AG09309 (cell line): ENCODE measurements at places on chromosomes 7 and 10.

GRCh38 chr7:2445898-2446555 lies 30.2 kb downstream of the GRIFIN start:
- DNase-seq: no peak

DNA sequence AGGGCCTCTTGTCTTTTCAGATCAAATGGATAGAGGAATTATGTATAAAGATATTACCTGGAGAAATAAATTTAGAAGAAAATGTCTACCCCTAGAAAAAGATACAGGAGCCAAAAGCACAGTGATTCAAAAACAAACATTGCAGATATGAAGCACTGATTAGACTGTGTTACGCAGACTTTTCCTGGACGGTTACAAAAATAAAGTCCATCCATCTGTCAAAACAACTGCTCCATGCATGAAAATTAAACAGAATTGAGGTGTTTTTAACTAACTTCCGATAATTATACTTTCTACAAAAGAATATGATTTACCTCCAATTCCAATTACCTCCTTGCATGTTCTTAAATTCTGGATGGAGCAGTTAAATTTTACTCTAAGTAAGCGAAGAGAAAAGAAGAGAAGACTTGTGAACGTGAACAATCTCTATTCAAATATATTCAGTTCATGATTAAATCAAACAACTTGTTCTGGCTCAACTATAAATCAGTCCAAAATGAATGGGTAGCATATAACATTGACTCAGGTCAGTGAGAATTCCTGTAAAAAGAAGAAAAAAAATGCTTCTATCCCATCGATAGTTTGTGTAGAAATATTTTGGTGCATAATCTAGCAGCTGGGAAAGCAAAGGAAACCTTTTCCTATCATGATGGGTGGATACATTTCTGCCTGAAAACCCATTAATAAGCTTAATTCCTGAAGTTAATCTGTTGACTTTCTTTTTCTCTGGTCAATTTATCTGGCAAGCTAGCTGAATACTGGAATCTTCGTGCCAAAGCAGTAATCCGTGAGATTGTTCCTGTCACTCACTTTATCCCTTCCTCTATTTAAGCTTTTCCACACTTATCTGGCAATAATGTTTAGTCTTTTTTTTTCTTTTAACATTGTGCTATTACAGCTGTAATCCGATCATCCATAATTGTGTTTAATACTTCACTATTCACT lies 80.4 kb downstream of the SEMA3A start:
- no peak for DNase-seq

DNA sequence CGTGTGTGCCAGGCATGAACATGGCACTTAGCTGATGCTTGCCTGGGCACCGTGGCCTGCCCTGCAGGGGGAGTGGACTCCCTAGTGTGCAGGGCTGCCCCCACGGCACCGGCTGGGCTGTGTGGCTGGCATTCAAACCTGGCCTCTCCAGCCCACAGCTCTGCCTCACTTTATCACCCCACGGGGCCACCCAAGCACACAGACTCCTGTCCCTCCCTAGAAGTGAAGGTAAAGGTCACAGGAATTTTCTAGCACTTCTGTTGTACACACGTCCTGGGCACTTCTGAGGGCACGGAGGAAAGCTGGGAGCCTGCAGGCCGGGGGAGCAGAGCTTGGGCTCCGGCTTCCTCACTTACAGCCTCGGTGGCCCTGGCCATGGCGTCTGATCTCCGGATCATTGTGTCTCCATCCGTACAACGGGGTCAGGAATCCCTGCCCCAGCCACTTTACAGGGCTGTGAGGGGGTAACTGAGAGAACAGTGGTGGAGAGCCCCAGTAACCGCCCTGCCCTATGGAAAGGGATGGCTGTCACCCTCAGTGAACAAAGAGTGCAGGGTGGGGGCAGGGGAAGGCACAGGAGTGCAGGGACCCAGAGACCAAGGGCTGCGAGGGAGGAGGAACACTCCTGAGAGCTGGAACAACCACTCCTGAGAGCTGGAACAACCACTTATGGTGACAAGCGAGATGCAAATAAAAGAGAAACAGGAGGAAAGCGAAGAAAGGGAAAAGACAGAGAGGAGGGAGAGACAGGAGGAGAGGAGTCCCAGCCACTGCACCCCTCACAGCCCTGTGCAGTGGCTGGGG lies 3.9 kb upstream of the PYROXD2 start:
- no peak for DNase-seq

- no peak for DNase-seq
These were observed 9.9 kb downstream of the TAS2R41 start for GRCh38 chr7:143487566-143487965.

- DNase-seq: no peak
These were observed 45.1 kb upstream of the PPP2R2D start for GRCh38 chr10:131855461-131856401.

GRCh38 chr10:128723631-128724205 lies 597.5 kb upstream of the MKI67 start:
- DNase-seq: no peak

- DNase-seq: peak; percentile 56
These were observed 63.4 kb downstream of the CAV1 start for GRCh38 chr7:116588225-116588624.

DNA sequence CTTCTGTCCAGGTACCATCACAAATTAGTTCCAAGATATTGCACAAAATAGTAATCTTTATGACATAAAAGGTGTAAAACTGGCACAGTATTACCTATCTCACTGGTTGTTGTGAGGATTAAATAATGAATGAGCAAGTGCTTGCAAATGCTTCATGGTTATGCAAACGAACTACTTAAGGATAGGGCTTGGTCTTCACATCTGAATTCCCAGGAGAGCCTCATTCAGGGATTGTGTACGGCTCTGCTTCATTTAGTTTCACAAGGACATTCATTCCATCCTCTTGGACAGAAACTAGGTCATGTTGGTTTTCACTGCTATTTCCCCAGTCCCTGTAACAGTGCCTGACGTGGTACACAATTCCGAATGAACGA lies 12.1 kb downstream of the ABCA13 start:
- peak; percentile 28 for DNase-seq

DNA sequence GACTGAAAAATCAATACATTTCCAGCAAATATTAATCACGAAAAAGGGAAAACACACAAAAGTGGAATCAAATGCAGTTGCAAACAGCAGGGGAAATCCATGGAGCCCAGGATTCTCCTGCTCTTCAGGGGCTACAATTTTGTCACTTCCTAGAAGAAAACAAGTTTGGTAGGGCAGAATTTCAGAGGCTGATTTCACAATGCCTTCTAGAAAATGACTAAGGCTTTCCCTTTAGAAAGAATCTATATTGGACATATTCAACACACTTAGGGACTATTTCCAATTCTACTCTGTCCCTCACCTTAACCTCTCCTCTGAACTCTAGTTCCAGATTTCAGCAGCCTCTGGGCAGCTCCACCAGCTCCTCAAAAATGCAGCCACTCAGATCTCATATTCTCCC lies 111.3 kb downstream of the HECTD2 start:
- no peak for DNase-seq

- no peak for DNase-seq
These were observed 5.0 kb upstream of the ANKRD61 start for GRCh38 chr7:6026011-6026819.

DNA sequence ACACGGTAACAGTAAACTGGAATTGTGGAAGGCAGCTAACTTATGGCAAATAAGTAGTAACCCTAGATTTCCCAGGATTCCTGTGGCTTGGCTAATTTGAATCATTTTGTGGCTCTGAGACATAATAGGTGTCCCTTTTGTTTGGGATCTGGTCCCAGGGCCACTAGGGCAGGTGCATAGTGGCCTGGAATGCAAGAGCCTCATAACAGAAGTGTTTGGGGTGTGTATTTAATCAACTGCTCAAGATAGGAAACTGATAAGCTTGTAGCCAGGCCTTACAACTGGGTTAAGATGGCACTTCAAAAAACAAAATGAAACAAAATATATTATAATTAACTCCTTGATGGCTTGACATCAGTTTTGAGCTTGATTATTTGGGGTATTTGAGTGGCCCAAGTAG lies 541.8 kb downstream of the ETV1 start:
- DNase-seq: no peak
